Lung (tissue), 17 donors: ENCODE measurements at places on chromosomes 6 and 20. TPM values are rescaled to one million over a fixed set of nuclear protein-coding genes. Genes with fewer than 3 reads are reported as not detected.
A peak's percentile ranks its signal among the peaks of the same experiment; 100 is the strongest.

TMEM74B gene
- total RNA-seq = 10.9 TPM

THEMIS gene
- 0.71 TPM for total RNA-seq

GRCh38 chr6:45436544-45437438, 59.1 kb upstream of the SUPT3H start:
- DNase-seq = no peak

DNA sequence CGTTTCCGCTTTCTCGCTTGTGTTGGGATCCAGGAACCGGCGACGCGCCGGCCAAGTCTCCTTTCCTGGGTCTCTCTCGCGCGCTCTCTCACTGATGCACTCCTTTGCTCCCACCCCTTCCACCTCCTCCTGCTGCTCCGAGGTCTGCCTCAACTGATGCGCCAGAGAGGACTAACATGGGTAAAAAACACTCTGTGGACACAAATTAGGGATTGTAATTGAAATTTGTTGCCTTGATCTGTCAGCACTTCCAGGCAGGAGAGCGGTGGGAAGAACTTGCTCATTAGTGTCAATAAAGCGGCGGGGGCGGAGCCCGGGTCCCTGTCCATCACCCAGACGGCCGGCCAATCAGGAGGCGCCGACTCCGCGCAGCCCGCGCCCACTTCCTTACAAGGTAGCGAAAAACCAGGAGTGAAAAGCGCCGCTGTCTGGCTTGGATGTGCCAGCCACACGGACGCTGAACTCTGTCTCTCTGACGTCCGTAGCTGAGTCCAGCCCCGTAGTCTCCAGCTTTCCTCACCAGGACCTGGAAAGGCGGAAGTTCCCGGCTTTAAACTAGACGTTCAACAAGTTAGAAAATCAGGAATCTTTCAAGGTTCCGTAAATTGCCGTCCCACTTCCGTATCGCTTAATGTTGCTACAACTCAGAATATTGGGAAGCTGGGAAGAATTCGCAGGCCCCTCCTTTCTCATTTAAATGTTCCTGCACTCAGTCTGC, at the start of gene TBX18:
Gene TBX18 (minus strand): TSS at position 267 of the 718 bp plus-strand sequence. CDS start 417 bp downstream, outside the sequence.
- peak; percentile 71 for DNase-seq

DNA sequence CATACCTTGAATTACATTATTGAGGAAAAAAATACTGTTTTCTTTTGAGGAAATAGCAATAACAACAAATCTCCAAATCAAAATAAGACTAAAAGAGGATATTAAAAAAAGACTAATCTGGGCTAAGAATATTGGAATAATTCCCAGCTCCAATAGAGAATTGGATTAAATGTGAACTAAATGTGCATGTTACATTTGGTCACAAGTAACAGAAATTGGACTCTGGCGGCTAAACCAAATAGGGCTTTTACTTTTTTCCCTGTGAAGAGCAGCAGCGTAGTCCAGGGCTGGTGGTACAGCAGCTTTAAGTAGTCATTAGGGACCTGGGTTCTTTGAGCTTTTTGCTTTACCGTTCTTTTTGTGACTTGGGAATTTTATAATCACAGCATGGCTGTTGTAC, 71.9 kb downstream of the ELOVL2 start:
- no peak for DNase-seq

DNA sequence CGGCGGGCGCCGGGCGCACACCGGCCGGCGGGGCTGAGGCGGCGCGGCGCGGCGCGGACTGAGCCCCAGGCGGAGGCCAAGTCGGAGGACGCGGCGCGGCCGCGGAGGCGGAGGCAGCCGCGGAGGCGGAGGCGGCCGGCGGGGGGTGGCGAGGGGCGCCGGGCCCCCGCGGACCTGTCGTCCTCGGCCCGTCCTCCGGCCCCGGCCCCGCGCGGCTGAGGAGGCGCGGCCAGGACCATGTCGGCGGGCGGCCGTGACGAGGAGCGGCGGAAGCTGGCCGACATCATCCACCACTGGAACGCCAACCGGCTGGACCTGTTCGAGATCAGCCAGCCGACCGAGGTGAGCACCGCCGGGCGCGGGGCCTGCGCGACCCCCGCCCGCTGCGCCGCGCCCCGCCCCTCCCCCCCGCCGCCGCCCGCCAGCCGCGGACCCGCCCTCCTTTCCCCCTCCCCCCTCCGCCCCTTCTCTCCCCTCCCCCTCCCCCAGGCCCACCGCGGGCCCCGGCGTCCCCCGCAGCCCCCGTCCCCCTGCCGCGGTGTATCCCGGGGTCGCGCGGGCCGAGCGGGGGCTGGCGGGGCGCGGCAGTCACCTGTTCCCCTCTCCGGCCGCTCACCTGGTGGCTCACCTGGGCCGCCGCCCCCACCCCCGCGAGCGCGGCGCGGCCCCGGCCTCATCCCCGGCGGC, at the start of gene AFDN:
Gene AFDN (plus strand): TSS at position 16 of the 687 bp plus-strand sequence. CDS start 222 bp downstream, at position 238.
- DNase-seq = no peak

GRCh38 chr6:159714404-159714803, 12.9 kb upstream of the WTAP start:
- DNase-seq = no peak

C4A gene
- total RNA-seq = 82.6 TPM

GRCh38 chr6:158837684-158838625, 18.8 kb upstream of the EZR start:
- no peak for DNase-seq

SPATS1 gene
- 4.4 TPM for total RNA-seq

DNA sequence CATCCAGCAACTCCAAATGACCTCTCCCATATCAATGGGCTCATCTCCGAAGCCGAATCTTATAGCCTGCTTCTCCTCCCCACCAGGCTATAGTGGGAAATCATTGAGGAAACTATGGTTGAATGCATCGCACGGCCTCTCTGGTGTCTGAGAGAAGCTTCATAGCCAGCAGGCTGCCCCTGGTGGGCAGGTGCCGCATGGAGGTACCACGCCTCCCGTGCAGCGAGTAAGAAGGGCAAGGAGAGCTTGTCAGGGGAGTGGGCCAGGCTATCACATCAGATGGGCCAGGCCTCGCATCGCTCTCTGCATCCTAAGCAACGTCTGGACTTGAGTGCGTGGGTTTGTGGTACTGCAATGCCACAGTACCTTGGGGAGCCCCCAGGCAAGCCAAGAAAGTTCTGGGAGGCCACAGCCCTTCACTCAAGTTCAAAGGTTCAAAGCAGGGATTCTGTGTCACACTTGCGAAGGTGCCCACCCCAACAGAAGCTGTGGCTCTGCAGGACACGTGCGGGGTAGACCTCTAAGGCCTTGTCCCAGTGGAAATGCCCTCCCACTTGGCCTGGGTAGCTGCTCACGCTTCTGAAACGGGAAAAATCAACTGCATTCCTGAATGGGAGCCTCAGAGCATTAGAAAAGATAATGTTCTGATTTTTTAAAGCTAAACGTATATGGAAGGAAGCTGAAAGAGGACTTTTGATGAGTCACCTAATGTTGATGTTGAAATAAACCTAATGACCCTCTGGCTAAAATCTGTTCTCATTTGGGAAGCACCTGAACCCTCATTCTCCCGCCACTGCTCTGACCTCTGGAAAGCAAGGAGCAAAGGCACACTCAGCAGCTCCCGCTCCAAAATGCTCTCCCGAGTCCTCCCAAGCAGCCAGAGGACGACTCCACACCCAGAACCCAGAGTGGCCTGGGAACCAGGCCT, 8.4 kb upstream of the IRF4 start:
- no peak for DNase-seq
